Thoracic aorta (tissue), 2 donors: ENCODE measurements at places on chromosomes 1 and 21.

- DNase-seq, result no peak
Observed at GRCh38 chr21:43752758-43753438, 23.2 kb downstream of the CSTB start.

DNA sequence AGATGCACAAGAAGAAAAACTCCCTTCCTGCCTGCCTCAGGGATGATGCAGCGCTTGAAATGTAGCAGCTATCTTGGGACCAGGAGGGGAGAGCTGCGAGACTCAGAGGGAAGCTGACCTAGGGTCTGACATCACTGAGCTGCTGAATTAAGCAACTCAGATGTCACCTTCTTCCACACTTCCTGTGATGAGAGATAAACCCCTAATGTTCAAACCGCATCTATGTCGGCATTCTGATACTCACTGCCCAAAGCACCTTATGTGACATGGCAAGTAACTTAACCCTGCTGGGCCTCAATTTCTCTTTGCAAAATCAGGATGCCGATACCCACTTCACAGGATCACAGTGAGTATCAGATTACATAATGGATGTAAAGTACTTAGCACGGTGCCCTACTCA, 9.1 kb upstream of the AK2 start:
- DNase-seq, result no peak

- DNase-seq, result no peak
Observed at GRCh38 chr1:97144527-97144926, 422.9 kb downstream of the PTBP2 start.

GRCh38 chr1:43931711-43932660, 1.6 kb upstream of the ARTN start:
- no peak for DNase-seq

DNA sequence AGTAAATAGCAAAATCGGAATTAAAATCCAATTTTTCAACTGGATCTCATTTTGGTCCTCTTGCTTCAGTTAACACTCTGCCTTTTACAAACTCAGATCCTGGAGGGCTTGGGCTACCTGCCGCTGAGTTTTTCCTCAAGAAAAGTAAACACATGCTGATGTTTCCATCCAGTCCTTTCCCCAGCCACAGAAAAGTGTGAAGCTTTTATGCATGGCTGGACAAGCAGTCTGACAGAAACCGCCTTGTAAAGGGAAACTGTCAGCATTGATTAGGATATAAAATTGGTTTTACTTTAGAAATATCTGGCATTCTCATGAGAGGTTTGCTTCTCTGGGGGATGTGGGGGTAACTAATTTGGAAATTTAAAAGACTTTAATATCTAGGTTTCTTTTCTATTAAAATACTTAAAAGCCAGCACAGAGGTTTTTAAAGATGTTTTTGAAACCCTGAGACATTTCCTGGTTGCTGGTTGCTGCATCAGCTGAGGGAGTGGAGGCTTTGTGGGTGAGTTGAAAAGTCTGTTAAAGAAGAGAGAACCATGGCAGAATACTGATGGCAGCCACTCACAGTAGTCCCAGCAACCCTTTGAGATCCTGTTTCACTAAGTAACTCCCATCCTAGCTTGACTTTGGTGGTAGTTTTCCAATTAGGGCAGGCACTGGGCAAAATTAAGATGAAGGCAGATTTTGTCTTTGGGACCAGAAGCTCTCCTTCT, 238.3 kb downstream of the PAPPA2 start:
- no peak for DNase-seq
